DND-41 (cell line): ENCODE measurements at places on chromosomes 1 and 21.

DNA sequence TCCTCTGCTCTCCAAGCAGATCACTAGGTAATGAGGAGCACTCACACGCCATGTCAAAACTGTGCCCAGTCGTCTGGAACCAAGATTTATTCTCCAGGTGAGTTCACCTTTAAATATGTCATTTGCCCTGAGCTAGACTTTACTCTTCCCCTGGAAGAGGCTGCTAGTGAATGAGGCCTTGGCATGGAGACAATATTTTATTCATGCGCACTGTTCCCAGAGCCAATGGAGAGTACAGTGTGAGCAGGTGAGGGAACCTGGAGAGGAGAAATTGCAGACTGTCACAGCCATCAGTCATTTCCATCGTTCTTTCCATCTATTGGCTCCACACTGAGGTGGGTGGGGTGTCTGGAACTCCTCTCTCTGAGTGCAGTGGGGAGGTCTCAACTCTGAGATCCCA is 333.6 kb downstream of the KCNH1 start:
- DNase-seq, result no peak

DNA sequence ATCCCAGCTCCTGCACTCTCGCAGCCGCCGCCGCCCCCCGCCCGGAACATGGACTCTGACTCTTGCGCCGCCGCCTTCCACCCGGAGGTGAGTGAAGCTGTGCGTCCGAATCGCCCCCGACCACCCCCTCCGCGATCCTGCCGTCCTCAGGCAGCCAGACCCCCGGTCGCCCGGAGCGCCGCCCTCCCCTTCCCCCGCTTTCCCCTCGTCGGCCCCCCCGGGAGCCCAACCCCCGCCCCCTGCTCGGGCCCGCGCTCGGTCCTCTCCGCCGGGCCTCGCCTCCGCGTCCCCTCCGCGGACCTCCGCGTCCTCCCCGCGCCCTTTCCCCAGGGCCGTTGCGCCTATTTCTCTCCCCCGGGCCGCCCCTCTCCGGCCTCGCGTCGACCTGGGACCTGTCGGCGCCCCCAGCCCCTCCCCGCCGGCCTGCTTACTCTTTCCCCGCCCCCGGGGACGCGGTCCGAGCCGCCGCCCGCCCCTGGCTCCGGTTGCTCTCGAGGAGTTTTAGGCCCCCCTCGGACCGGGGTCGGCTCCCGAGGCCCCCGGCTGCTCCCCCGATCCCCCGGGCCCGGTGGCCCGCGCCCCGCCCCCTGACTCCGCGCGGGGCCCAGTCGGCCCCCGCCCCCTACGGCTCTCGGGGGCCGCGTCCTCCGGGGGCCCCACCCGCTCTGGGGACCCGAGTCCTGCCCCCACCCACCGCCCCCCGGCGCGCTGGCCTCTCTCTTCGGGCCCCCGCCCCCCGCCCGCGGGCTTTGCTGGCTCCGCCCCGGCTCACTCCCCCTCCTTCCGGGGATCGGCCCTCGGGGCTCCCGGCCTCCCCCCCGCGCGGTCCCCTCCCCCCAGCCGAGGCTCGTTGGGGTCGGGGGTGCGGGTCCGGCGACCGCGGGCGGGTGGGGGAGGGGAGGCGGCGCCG is 743 bp downstream of the PHF13 start:
- peak; percentile 74 for DNase-seq

GRCh38 chr1:40042341-40042740 is 1.8 kb downstream of the CAP1 start:
- DNase-seq, result no peak

DNA sequence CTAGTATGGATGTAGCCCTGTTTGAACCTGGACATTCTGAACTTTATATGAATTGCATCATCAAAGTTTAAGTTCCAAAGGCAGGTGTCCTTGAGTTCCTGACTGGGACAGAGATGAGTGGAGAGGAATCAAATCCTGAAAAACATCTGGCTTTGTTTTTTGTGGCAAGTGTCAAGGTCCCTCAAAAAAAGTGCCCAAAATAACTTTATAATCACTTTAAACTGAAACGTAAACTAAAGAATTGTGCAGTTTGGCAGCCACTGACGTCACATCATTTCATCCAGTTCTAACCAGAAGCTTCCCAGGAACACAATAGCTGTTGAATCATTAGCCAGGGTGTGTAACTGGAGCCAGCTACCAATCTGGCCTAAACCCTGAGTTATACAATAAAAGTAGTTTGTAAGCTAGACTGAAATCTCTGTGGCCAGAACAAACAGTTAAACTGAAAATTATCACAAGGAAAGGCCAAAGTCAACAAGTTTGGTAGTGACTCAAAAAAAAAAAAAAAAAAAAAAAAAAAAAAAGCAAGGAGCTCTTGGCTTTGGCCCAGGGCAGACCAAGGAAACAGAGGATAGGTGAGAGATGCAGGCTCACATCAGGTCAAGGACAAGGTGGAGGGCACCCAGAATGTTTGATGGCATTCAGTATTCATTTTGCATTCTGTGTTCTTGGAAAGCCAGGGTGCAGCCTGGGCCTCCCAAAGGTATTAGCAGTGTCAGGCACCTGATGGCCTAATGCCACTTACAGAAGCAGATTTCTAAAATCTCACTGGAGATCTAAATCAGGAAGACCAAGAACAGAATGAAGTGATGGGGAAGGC is 74.3 kb downstream of the TNFSF18 start:
- DNase-seq, result no peak

GRCh38 chr1:19089524-19089923 is 120.5 kb downstream of the UBR4 start:
- no peak for DNase-seq

DNA sequence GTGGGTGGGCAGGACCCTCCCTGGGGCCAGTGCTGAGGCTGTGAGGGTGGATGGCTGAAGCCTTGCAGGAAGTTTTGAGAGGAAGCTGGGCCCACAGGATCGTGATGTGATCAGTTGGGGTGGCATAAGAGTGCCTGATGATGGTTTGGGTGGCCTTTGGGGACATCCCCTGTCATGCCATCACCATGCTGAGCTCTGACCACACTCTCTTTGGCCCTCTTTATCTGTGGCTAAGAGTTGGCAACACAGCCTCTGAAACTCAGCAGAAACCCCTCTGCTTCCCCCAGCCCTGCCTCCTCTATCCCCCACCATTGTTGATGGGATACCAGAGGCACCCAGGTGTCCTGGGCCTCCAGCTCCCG is 19.8 kb downstream of the MIIP start:
- no peak for DNase-seq

GRCh38 chr1:56444960-56445646 is 134.3 kb downstream of the PLPP3 start:
- DNase-seq, result no peak

DNA sequence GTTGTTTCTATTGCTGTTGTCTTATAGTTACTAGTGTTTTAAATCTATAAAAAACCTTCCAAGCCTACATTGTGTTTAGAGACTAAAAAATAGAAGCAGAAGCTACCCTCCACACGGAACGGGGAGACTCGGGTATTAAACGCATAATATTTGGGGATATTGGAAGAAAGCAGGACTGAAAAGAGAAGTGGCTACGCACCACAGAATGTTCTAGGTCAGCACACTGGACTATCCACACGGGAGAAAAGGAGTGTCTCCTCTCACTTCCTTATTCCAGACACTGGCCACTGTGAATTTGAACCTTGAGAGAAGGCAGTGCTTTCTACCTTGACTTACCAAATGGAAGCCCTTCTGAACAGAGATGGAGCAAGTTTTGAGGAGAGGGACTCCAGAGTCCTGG is 1.0 kb upstream of the OR10J4 start:
- no peak for DNase-seq

DNA sequence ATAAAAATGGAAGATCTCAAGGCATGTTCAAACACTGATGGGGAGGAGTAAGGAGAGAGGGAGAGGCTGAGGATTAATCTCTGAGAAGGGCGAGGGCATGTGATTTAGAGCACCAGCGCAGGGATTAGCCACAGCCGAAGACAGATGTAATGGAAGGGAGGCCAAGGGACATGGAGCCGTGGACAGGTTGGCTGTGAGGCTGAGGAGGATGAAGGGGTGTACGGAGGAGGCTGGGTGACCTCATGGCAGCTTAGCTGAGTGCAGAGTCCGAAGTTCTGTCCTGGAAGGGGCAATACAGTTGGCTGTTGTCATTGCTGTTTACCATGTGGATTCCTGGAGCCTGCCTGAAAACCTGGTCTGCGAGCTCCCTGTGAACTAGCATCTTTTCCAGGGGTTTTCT is 342.8 kb downstream of the RPS6KC1 start:
- no peak for DNase-seq

GRCh38 chr1:162357681-162358266 is 18.9 kb downstream of the SPATA46 start:
- no peak for DNase-seq

- DNase-seq, result no peak
Measured at GRCh38 chr1:12380326-12381249, 150.8 kb downstream of the VPS13D start.

- DNase-seq, result peak; percentile 8
Measured at GRCh38 chr1:166133276-166133841, 33.4 kb downstream of the FAM78B start.

- DNase-seq, result no peak
Measured at GRCh38 chr1:193539731-193540459, 353.5 kb upstream of the B3GALT2 start.

GRCh38 chr1:44947774-44948311 is 38.6 kb downstream of the EIF2B3 start:
- no peak for DNase-seq
